Gastroesophageal sphincter (tissue), 4 donors: ENCODE measurements at places on chromosomes 2 and 18.

GRCh38 chr2:118981632-118982031, 39.6 kb downstream of the MARCO start:
- no peak for ATAC-seq

DNA sequence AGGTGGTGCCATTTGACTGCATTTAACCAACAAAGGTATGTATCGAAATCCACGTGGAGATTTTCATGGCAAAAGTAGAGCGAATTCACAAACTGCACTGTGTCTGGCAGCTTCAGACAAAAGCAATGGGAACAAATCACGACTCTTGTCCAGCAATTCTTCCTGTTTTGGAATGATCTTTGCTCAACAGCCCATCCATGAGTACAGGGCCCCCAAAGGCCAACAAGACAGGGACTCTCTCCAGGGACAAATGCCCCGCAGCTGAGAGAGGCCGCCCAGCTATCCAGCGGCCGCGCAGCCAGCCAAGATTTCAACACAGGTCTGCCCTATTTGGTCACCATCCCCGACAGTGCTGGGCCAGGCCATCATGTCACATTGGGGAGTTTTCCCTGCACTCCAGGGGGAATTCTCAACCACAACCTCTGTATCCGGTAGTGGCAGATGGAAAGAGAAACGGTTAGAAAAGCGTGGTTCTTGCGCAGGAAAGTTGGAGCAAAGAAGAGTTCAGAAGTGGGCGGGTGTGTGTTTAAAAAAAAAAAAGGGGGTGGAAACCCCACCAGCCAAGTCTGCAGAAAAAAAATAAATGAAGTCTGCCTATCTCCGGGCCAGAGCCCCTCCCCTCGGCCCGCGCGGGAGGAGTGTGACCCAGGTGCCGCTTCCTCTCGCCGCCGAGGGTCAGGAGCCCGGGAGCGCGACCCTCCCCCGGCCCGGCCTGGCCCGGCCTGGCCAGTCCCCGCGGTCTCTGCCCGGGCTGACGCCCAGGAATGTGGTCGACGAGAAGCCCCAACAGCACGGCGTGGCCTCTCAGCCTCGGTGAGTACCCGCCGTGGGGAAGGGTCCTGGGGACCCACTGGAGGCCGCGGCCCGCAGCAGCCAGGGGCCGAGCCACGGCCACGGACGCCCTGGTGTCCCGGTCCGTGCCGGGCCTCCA, at the start of gene GYPC:
GYPC (plus strand) TSS at position 659 of the 931 bp plus-strand sequence; CDS start at position 765, 106 bp downstream.
- ATAC-seq: peak; percentile 64

- no peak for ATAC-seq
These were observed 28.0 kb downstream of the LDLRAD4 start for GRCh38 chr18:13246591-13246990.

GRCh38 chr18:40210696-40211095, 1744.3 kb upstream of the PIK3C3 start:
- ATAC-seq: no peak

GRCh38 chr2:130755256-130756052, at the start of gene AMER3:
Gene AMER3, plus strand, starts transcription at chr2:130755540. Its CDS starts 6,533 bp downstream, at chr2:130762073.
- no peak for ATAC-seq

DNA sequence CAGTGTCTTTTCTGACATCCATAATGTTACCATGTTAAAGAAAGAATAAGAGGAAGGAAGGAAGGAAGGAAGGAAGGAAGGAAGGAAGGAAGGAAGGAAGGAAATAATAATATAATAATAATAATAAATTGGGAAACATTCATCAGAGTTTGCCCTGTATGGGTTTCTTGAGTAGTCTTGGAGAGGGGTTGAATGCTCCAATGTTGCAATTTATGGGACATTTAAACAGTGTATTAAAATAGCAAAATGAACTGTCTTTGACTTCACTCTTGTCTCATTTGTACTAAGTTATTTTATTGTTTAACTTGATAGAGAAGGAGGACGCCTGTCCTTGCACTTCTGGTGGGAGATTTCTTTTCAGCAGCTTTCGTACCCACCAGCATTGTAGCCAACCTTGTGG, 277.7 kb downstream of the RNF144A start:
- no peak for ATAC-seq

GRCh38 chr2:142562900-142563299, 314.6 kb upstream of the KYNU start:
- ATAC-seq: no peak

GRCh38 chr18:3875961-3876360, 426.0 kb downstream of the TGIF1 start:
- ATAC-seq: no peak

DNA sequence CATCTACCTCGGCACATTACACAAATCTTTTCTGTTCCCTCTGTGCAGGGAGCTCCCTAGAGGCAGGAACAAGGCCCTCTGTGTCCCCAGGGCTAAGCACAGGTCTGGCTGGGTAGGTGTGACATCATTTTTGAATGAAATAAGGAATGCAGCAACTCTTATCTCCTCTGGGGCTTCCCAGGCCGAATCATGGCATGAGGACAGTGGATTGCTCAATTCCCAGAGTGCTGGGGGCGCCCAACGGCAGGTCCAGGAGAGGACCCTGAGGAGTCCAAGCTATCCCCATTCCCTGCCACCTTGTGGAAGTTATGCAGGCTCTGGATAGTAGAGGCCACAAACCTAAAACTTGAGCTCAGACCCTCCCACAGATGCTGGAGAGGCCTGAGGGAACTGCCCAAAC, 158.0 kb upstream of the RAB6C start:
- no peak for ATAC-seq

DNA sequence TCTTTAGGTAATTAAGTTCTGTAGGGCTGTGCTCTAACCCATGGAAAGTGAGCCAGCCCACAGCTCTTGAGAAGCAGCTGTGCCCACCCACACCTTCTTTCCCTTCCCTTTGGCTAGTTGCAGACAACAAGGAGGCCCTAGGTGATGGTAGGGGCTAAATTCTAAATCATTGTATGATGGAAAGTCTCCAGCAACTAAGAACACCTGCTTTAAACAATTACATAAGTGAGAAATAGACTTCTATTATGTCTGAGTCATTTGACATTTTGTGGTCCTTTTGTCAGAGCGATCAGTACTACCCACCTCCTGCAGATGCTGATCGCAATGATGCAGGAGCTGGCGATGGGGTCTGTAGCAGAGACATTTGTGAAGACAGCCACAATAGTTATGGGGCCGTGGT, 79.6 kb downstream of the TEX51 start:
- no peak for ATAC-seq

- ATAC-seq: no peak
These were observed 82.0 kb upstream of the MSH2 start for GRCh38 chr2:47321006-47321405.

DNA sequence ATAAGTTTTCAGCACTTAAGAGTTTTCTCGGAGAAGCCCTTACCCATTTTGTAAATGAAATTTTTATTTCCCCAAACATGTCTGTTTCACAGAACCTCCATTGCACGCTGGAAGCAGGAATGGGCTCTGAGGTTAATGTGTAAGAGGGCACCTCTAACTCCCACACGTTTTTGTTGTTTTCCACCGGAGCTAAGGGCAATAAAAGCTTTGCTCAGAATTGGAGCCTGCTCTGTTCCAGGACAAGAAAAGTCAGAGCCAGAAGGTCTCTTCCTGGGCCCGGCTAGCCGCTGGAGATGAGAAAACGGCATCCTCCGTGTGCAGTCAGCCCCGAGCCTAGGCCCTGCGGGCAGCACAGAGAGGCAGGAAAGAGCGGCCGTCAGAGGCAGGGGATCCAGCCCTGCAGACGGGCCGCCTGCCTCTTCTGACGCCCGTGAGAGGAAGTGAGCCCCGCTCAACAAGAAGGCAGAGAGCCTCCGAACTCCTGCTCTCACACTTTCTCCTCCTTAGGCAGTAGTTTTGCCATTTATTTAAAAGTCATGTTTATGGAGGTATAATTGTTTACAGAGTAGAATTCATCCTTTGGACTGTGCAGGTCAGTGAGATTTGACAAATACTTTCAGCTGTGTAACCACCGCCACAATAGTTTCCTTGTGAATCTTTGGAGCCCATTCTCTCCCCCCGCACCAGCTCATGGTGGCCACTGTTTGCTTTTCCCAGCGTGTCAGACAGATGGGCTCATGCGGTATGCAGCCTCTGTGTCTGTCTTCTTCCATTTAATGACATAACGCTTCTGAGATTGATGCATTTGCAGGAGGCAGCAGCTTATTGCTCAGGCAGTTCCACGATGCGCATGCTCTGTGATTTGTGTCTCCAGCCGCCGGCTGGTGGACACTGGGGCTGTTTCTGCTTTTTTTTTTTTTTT, 117.3 kb downstream of the GALR1 start:
- peak; percentile 55 for ATAC-seq

- no peak for ATAC-seq
These were observed 1036.5 kb upstream of the FANCL start for GRCh38 chr2:59277671-59278070.

DNA sequence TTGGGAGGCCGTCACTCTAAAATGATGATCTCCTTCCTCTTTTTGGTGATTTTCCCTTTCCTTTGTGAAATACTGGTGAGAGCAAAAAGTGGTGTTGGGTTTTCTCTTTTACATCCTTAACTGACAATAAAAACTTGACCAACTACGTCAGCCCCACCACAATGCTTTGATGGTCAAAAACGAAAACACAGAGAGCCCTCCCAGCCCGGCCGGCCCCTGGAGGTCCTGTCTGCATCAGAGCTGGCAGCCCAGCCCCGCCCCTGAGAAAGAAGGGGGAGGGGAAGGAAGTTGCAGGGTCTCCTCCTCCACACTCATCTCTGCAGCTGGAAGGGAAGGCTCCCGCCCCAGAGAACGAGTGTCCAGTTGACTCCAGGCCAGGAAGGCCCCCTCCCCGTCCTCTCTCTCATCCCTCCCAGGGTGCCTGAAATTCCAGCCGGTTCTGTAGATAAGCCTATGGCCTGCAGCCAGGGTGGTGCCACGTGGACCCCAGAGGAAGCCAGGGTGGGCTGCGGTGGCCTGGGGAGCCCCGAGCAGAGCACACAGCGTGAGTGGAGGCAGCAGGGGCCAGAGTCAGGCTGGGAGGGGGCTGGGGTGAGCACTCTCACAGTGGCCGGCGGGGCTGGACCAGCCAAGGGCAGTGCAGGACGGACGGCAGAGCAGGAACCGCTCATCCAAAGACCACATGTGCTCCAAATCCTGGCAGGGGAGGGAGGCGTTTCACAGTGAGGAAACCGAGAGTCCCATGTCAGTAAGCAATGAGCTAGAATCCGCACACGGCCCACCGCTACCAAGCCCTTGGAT, 19.8 kb downstream of the BIN1 start:
- ATAC-seq: peak; percentile 44

DNA sequence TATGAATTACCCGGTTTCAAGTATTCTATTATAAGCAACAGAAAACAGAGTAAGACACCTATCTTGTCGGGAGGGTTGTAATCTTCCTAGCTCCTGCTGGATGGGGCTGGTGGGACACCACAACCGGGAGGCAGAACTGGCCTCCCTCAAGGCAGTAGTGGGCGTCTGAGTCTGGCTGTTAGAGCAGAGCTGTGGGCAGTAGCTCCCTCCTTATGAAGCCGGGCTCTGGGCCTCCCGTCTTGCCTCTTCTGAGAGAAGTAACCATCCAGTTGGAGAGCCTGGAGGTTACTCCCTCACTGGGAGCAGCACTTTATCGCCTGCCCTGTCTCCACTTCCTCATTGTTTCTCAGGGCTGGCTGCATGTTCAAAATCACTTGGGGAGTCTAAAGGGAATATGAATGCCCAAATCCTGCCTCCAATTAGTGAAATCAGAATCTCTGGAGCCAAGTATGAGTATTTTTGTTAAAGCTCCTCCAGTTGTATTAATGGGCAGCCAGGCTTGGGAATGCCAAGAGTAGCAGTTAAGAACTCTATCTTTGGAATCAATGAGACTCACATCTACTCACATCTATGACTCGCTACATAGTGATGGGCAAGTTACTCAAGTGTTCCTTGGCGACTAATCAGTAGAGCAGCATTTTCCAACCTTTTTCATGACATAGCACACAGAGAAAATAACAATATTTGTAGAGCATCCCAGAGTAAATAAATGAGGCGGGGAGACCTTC, 27.3 kb upstream of the NRP2 start:
- peak; percentile 29 for ATAC-seq

GRCh38 chr2:164917296-164917903, 37.9 kb downstream of the SLC38A11 start:
- peak; percentile 60 for ATAC-seq

- ATAC-seq: no peak
These were observed 639.7 kb upstream of the SYT4 start for GRCh38 chr18:43916984-43917383.

DNA sequence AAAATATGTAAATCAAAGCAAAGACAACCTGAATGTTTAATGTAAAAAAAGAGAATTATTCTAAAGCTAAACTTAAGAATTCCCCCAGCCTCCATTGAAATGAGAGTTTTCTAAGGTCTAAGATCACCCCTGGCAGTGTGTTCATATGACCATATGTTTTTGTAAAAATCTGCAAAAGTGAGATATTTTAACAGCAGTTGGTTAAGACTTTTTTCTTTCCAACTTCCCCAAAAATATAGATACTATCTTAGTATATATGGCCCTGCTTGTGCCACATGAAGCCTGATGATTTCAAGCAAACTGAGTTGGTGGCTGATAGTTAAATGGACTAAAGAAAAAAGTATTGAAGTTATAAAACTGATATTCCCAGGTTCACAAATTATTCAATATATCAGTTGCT, 35.4 kb downstream of the ZNF804A start:
- no peak for ATAC-seq
